ENCODE measurements at places on chromosomes 11 and 22.

DNA sequence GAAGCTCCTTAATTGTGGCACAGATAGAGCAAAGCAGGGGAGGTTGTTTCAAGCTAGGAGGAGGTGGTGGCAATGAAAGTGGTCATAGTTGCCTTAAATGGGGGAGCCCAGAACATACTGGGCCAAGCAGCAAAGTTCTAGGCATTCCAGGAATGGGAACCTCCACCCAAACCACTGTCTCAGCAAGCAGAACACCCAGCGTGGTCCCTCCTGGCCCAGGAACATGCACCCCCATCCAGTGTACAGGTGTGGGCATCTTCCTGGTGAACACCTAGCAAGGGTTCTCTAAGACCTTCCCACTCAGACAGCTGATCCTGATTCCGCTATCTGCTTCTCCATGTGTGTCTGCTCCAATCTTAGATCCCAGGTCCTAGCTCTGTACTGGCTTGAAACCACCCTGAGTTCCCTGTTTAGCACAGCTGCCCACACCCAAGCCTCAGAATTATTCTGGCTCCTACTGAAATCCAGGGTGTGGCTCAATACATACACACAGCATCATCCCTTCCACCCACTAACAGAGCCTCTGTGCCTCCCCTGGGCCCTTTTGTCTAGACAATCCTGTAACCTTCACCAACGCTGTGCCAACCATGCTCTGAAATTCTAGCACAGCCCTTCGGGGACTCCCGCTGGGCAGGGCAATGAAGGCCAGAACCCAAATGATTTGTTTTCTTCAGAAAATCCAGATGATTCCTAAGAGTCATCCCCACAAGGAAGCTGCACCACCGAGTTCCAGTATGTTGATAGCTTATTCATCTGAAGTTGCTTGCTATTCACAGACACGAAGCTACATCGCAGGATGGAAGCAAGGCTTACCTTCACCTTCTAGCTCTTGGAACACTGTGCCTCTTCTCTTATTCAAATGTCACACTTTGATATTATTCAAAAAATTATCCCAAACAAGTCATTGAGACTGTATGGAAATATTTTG is 76.6 kb downstream of the ABTB2 start:
- no peak for DNase-seq

GRCh38 chr11:8080674-8081590 is at the start of gene TUB:
Gene TUB (plus strand): TSS chr11:8081211. CDS start chr11:8081511, 300 bp downstream.
- DNase-seq: no peak

DNA sequence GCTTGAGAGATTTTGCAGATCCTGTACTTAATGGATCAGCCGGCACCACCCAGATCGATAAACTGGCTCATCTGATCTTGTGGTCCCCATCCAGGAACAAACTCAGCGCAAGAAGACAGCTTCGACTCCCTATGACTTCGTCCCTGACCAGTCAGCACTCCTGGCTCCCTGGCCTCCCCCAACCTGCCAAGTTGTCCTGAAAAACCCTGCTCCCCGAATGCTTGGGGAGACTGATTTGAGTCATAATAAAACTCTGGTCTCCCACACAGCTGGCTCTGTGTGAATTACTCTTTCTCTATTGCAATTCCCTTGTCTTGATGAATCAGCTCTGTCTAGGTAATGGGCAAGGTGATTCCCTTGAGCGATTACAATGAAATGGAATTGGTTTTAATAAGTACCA is 29.5 kb downstream of the OR2AG2 start:
- no peak for DNase-seq

DNA sequence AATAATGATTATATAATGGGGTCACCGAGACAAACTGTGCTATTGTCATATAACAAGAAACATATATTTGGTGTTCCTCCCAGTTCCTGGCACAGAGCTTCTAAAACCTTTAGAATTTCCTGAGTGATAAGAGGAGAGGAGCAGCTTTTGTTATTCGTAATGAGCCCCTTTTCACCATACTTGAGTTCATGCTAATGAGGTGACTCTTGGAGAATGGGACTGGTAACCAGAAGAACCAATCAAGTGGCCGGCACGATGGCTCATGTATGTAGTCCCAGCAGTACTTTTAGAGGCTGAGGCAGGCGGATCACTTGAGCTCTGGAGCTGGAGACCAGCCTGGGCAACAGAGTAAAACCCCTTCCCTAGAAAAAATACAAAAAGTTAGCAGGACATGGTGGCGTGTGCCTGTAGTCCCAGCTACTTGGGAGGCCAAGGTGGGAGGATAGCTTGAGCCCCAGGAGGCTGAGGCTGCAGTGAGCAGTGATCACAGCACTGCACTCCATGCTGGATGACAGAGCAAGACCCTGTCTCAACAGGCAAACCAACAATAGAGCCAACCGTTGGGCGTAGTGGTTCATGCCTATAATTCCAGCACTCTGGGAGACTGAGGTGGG is 62.7 kb upstream of the FTH1 start:
- no peak for DNase-seq

DNA sequence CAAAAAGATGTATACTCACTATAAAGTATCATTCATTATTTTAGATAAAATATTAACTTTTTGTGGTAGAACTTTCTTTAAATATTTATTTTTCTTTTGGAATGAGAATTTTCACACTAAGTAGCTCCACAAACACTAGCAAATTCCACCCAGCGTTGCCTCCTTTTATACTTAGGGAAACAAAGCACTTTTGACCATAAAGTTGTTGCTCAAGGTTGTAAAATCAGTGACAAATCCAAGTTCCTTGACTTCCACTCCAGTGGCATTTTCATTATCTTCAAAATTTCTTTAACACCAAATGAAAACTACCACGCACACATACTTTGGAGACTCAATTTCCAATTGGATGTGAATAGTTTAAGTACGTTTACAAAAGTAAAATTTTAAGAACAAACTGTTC is 431.2 kb downstream of the DLG2 start:
- no peak for DNase-seq

DNA sequence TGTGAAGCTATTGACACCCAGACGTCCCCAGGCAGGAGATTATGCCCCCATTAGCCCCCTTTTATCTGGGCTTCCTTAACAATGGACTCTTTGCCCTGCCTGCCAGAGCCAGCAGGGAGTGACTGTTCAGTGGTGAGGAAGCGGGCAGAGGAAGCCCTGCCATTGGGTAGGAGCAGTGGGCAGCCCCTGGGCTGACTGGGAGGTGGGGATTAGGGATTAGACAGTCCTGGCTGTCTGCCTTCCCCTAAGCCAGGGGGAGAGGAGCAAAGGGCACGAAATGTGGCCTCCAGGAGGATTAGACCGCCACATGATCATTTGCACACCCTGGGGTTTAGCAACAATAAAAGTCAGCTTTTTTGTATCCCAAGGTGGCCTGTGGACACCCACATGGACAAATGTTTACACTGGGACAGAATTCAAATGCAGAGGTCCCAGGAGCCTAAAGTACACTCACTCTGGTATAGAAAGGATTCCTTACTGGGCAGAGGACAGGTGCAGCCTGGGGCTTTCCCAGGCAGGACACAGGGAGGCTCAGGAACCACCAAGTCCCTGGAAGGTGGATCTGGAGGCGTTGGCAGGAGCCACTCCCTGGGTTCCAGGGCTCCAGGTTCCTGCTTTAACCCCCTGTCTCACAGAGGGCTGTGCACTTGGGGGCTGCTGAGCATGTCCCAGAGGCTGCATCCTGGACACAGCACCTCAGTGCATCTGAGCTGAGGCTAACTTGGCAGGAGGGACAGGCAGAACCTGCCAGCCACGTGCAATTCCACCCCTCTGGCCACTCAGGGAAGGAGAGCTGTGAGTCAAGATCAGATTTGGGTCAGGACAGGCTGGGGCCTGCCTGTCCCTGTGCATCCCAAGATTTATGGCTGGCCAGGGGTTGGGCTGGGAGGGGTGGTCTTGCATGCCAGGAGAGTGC is 2.1 kb downstream of the PNPLA3 start:
- DNase-seq: no peak

- DNase-seq: no peak
Observed at GRCh38 chr11:111421251-111421650, 42.2 kb upstream of the POU2AF1 start.

DNA sequence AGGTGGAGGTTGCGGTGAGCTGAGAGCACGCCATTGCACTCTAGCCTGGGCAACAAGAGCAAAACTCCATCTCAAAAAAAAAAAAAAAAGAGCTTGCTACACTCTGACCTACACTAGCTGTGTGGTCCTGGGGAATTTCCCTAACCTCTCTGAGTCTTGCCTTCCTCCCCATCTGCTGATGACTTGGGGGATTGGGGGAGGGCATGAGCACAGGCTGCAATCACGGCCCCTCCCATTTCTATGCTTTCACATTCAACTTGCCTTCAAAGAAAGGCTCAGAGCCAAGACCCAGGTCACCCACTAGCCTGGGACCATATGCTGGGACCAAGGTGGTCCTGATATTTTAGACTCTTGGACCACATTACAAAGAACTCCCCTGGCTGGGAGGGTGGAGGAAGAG is 39.8 kb upstream of the TEF start:
- no peak for DNase-seq

- no peak for DNase-seq
Observed at GRCh38 chr11:94272738-94273313, 31.6 kb upstream of the IZUMO1R start.

DNA sequence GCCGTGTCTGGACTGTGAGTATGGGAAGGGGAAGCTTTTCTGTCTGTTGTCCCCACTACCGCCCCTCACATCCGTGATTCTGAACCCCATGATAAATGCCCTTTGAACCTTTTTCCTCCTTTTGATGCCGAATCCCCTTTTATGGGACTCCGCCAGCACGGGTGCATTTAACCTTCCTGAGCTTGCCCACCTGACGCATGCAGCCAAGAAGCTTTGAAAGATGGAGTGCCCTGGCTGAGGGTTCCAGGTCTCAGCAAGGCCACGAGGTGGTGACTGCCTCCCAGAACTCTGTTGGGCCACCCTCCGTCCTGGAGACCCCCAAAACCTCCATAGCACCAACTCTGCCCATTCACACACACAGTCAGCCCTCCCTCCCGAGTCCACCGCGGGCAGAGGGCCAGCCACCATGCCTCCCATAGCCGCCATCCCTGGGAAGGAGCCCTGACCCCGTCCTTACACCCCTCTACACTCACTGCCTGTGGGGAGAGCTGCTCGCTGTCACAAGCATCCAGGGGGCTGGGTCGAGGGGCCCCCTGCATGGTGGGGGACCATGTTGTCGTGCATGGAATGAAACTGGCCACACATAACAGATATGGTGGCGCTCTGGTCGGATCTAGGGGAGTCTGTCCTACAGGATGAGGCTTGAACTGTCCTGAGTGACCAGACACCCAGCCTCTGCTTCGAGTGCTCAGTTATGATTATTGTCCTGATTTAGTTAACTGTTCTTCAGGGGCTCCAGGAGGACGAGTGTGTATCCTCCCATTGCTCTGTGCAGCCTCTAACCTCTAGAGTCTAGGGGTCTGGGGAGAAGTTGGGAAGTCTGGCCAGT is 822 bp upstream of the COMT start:
- no peak for DNase-seq

- no peak for DNase-seq
Observed at GRCh38 chr22:27648853-27649252, 152.7 kb downstream of the MN1 start.
